Mammary microvascular endothelial cell (primary cell): ENCODE measurements at places on chromosomes 7 and 10. TPM values are rescaled to one million over a fixed set of nuclear protein-coding genes. Genes with fewer than 3 reads are reported as not detected.

STRA8 gene
- total RNA-seq: not detected in 2 replicates

ZNF804B gene
- total RNA-seq: not detected in 2 replicates

AOAH gene
- 0.07 TPM in 1 of 2 replicates, not detected in the other for total RNA-seq

CTTNBP2 gene
- total RNA-seq: 0.27 TPM in 1 of 2 replicates, not detected in the other

MEOX2 gene
- total RNA-seq: 28.0 and 34.8 TPM in 2 replicates

HNRNPH3 gene
- 21.5 and 25.9 TPM in 2 replicates for total RNA-seq

ABCB4 gene
- total RNA-seq: 2.1 TPM in 2 replicates

EGR2 gene
- not detected in 2 replicates for total RNA-seq
